AML-193 (cell line): ENCODE measurements at places on chromosomes 1 and 21.

DNA sequence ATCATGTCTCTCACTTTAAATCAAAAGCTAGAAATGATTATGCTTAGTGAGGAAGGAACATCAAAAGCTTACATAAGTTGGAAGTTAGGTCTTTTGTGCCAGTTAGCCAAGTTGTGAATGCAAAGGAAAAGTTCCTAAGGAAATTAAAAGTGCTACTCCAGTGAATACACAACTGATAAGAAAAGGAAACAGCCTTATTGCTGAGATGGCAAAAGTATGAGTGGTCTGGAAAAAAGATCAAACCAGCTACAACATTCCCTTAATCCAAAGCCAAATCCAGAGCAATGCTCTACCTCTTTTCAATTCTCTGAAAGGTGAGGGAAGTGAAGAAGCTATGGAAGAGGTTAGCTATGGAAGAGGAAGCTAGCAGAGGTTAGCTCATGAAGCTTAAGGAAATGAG lies 378.7 kb downstream of the KCNT2 start:
- DNase-seq, result no peak

GRCh38 chr1:226479474-226479873 lies 69.1 kb upstream of the STUM start:
- DNase-seq, result no peak

GRCh38 chr1:209653915-209654351 lies 1.7 kb upstream of the LAMB3 start:
- no peak for DNase-seq

GRCh38 chr1:116962987-116963639 lies 38.4 kb upstream of the CD101 start:
- DNase-seq, result no peak

DNA sequence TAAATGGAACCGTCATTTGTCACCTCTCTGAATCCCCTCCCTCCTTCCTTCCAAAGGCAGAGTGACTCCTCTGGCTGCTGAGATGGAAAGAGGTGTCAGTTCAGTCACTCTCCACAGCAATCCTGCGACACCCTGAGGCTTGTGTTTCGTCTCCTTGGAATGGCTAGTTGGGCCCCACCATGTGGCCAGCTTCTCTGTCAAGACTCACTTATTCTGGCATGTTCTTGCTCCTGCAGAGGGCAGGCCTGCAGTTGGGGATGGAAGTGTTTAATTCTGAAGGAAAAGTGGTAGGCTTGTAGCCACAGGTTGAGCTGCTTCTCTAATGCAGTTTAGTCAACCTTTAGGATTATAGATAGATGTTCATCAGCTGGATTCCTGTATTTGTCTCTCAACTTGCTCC lies 149.6 kb downstream of the LMO4 start:
- DNase-seq, result no peak

DNA sequence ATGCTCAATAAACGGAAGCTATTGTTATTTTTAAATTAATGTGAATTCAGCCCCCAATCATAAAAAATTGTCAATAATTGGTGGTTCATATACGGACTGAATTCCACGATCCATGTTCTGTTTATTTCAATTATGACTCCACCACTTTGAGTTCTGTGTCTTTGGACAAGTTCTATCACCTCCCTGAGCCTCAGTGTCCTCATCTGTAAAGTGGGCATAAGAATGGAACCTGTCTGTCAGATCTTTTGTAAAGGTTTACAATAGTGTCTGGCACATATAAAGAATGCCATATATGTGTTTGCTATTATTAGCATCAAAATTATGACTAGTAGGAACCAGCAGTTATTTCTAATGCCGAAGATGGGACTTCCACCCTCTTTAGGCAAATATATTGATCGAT lies 183.3 kb downstream of the KAZN start:
- DNase-seq, result no peak

- no peak for DNase-seq
Measured at GRCh38 chr1:205948039-205948438, 4.8 kb upstream of the SLC26A9 start.

- peak; percentile 78 for DNase-seq
Measured at GRCh38 chr1:206770531-206771337, at the start of gene IL19. TSS of gene IL19 (plus strand) at chr1:206770773. CDS start at chr1:206836663, 65,890 bp downstream.

DNA sequence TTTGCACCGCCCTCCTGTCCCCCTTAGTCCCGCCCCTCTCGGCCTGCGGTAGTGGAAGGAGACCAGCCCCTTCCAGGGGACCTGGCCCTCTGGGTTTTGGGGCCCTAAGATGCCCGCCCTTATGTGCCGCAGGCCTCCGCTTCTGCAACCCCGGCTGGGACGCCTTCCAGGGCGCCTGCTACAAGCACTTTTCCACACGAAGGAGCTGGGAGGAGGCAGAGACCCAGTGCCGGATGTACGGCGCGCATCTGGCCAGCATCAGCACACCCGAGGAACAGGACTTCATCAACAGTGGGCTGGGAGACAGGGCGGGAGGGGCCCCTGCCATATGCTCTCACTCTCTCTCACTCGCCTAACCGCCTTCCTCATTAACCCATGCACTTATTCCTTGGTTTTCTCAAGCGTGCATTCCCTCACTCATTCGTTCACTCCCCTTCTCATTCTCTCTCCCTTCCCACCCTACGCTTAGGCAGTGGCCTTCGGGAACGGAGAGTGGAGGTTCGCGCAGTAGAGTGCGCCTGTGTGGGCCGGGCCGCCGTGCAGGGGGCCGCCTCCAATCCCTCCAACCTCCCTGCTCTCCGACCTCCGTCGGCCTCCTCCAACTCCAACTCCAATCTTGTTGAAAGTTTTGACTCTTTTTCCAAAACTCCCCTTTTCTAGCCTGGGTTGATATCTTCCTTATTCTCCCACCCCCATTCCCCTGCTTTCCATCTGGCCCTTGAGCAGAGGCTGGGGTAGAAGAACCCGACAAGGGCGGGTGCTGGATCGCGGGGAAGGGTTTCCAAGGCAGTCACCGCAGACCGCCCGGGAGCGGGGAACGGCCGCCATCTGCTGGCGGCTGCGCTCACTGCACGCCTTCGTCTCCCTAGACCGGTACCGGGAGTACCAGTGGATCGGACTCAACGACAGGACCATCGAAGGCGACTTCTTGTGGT lies 15.2 kb downstream of the BCAN start:
- DNase-seq, result peak; percentile 32

- DNase-seq, result no peak
Measured at GRCh38 chr1:34655206-34655874, 99.5 kb upstream of the GJB5 start.

GRCh38 chr1:89298461-89298860 lies 25.8 kb upstream of the GBP5 start:
- no peak for DNase-seq

GRCh38 chr1:222880587-222880986 lies 65.7 kb downstream of the DISP1 start:
- DNase-seq, result no peak

- no peak for DNase-seq
Measured at GRCh38 chr1:40810927-40811326, 27.3 kb downstream of the KCNQ4 start.

GRCh38 chr1:237119091-237119490 lies 77.1 kb downstream of the RYR2 start:
- no peak for DNase-seq

- no peak for DNase-seq
Measured at GRCh38 chr1:34670982-34671381, 83.9 kb upstream of the GJB5 start.

GRCh38 chr1:207923561-207923960 lies 12.6 kb upstream of the CD34 start:
- DNase-seq, result no peak

GRCh38 chr1:53641481-53642214 lies 97.3 kb downstream of the GLIS1 start:
- DNase-seq, result no peak

GRCh38 chr1:91655912-91656449 lies 155.3 kb downstream of the CDC7 start:
- no peak for DNase-seq

GRCh38 chr1:90434460-90434859 lies 282.6 kb downstream of the BARHL2 start:
- no peak for DNase-seq

DNA sequence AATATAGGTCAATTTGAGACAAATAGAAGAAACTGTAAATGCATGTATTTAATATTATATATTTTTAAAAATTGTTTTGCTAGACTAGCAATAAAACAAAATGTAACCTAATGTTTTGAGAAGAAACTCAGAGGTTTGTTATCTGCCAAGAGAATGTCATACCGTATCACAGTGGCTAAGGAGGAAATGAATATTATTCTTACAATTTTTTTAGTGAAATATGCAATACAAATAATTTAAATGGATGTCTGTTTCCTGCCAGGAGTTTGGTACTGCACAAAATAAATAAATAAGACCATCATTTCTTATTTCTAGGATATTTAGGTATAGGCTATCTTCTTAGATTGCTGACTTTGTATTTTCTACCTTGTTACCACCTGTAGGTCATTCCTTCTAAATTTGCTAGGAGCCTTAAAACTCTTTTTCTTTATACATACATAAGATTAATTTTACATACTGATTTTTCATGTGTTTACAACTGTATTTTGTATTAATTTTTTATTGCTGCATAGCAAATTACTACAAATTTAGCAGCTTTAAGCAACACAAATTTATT lies 113.6 kb downstream of the NEK7 start:
- DNase-seq, result no peak

DNA sequence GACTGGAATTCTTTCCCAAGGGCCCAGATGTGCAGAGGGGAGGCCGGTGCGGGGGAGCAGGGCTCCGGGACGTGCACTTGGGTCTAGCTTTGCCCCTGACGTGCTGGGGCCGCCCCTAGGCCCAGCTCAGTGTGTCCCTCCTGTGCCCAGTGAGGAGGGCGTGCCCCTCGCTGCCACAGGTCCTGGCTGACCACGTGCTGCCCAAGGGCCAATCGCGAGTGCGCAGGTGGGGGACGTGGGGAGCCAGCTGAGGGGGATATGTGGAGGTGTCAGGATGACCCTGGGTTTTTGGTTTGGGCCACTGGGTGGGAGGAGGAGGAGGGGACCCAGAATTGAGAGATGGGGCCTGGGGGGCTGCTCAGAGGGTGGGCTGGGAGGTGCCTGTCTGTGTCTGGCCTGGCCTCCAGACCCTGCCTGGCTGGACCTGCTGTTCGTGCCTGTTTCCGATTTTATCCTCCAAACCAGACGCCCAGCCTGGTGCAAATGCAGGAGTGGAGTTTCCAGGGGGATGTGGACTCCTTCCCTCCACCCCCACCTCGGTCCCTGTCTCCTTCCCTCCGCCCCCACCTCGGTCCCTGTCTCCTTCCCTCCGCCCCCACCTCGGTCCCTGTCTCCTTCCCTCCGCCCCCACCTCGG lies 6.1 kb upstream of the RNF223 start:
- DNase-seq, result no peak

- DNase-seq, result no peak
Measured at GRCh38 chr1:38371505-38371844, 324.9 kb upstream of the POU3F1 start.

DNA sequence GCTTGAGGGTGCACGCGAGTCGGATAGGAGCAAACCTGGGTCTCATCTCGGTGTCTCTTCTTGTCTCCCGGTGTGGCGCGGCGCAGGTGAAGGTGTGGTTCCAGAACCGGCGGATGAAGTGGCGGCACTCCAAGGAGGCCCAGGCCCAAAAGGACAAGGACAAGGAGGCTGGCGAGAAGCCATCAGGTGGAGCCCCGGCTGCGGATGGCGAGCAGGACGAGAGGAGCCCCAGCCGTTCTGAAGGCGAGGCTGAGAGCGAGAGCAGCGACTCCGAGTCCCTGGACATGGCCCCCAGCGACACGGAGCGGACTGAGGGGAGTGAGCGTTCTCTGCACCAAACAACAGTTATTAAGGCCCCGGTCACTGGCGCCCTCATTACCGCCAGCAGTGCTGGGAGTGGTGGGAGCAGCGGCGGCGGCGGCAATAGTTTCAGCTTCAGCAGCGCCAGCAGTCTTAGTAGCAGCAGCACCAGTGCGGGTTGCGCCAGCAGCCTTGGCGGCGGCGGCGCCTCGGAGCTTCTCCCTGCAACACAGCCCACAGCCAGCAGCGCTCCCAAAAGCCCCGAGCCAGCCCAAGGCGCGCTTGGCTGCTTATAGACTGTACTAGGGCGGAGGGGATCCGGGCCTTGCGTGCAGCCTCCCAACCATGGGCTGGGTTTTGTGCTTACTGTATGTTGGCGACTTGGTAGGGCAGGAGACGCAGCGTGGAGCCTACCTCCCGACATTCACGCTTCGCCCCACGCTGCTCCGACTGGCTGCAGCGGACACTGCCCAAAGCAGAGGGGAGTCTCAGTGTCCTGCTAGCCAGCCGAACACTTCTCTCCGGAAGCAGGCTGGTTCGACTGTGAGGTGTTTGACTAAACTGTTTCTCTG lies 5.1 kb downstream of the HLX start:
- DNase-seq, result no peak

- DNase-seq, result no peak
Measured at GRCh38 chr1:2629627-2630497, 3.0 kb downstream of the MMEL1 start.

GRCh38 chr1:15445390-15446122 lies 7.3 kb downstream of the CTRC start:
- DNase-seq, result no peak

- DNase-seq, result no peak
Measured at GRCh38 chr1:237570530-237570929, 320.2 kb downstream of the ZP4 start.

- no peak for DNase-seq
Measured at GRCh38 chr1:200524092-200524491, 96.5 kb downstream of the KIF14 start.

DNA sequence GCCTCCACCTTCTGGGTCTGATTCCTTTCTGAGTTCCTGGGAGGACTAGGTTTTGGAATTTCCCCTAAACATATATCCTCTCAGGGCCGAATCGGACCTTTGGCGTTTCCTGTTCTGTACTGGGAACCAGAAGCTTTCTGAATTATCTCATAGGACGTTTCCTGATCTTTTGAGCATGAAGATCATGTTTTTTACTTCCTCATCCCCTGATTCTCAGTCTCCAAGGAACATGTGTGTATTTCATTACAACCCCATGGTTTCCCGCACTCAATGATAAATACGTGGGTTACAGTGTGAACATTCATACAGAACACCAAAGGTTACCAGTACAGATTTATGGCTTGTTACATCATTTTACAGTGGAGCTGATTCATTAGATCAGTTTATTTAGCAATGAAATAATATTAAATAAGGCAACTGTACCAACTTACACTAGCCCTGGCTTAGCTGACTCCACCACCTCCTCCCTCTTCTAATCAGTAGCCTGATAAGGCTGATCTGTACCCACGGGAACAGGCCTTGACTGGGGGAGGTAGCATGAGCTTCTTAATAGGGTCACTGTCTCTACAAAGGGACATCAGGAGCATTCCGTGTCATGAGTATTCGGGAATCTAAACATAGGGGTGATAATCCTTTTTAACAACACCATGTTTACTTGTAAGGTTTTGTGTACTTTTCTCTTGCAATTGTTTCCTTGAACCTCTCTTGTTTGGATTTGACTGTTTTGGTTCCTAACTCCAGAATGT lies 57.8 kb upstream of the ERRFI1 start:
- DNase-seq, result no peak

- DNase-seq, result no peak
Measured at GRCh38 chr1:29230204-29230552, 556 bp downstream of the MECR start.

- no peak for DNase-seq
Measured at GRCh38 chr1:179493323-179493722, 82.4 kb downstream of the NPHS2 start.

DNA sequence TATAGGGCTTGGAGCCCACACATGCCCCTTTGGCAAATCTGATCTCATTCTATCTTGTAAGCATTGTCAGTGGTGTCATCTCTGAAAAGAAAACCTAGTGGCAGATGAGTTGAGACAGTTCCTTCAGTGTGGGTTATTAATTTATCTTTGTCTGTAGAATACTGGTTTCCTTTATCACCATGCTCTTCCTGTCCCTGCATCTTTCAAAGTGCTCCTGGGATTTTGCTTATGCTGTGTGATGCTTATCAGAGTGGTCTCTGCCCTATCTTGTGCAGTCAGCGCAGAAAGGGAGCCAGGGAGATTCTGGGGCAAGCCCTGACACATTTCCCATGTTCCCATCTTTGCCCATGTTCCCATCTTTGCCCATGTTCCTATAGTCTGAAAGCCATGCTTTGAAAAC lies 402.9 kb downstream of the RWDD3 start:
- no peak for DNase-seq
